ENCODE measurements at places on chromosomes 4 and X.

GRCh38 chrX:123358457-123358856, 174.4 kb downstream of the GRIA3 start:
- DNase-seq = no peak

- DNase-seq = no peak
Measured at GRCh38 chr4:36006226-36006625, 238.1 kb downstream of the ARAP2 start.

- no peak for DNase-seq
Measured at GRCh38 chr4:118879409-118879808, 9.2 kb upstream of the SYNPO2 start.

GRCh38 chr4:6380746-6381410, 91.5 kb downstream of the PPP2R2C start:
- DNase-seq = no peak

GRCh38 chr4:174707051-174707676, 121.9 kb downstream of the GLRA3 start:
- no peak for DNase-seq

GRCh38 chr4:90126805-90127204, 389 bp upstream of the CCSER1 start:
- DNase-seq = no peak

- DNase-seq = no peak
Measured at GRCh38 chr4:111483375-111484169, 661.7 kb upstream of the FAM241A start.

DNA sequence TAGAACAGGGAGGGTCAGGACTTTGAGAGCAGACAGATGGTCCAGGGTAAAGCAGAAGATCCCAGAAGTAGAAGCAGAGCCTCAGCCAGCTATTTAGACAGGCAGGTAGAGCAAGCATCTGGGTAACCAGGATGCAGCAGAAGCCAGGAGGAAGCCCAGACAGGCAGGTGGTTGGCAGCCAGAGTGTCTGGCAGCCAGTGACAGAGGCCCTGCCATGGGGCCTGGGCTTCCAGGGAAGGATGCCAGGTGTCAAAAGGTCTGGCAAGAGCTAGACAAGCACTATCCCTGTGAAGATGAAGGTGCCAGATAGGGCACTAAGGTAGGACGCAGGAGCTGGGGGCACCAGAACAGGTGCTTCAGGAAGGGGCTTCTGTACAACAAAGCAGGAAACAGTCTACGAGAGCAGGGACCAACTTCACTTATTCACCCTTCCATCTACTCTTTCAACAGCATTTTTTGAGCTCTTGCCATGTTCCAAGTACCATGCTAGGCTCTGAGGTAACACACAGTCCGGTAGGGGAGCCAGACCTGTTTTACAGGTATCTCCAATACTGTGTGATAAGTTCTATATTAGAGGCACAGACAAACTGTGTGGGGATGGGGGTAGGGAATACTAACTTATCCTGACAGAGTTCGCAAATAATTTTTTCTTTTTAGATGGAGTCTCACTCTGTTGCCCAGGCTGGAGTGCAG, 38.1 kb upstream of the GJB1 start:
- DNase-seq = no peak

GRCh38 chrX:12950851-12951594, 23.9 kb upstream of the TMSB4X start:
- DNase-seq = no peak

GRCh38 chr4:13546142-13546940, 2.0 kb upstream of the NKX3-2 start:
- no peak for DNase-seq
